ENCODE measurements at places on chromosomes 12 and 14. TPM values are rescaled to one million over a fixed set of nuclear protein-coding genes. Genes with fewer than 3 reads are reported as not detected.
A peak's percentile ranks its signal among the peaks of the same experiment; 100 is the strongest.

DNA sequence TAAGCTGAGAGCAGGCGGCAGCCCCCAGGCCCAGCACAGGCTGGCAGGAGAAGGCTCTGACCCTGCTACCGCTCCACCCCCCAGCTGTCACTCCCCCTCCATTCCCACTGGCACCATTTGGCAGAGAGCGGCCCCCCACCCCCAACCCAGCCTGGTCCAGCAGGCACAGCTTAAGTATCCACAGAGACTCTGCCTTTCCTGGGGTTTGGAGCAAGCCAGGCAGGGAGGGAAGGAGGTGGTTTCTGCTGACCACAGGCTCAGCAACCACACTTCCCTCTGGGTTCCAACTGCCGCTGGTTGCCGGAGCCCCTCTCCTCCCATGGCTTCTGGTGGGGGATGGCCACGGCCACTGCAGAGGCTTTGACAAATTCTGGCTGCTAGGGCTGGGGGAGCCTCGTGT is 30.5 kb upstream of the CCND2 start:
- no peak for DNase-seq

The KRT73 gene
- not detected for total RNA-seq

DNA sequence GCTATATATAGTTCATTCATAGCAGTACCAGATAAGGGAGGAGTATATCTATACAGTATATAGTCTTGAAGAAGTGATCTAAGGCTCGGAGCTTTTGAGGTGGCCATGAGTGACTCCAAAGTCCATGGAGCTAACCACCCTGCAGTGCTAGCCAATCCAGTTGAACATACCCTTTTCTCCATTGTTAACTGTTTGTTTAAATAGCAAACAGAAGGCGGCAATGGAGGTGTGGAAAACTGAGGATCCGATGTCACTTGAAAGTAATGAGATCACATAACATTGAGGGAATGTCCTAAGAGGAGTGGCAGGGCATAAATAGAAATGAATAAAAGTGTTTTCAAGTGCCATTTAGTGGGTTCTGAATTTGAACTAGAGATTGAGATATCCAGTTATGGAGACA is 12.4 kb upstream of the SNAPC1 start:
- DNase-seq: no peak

DNA sequence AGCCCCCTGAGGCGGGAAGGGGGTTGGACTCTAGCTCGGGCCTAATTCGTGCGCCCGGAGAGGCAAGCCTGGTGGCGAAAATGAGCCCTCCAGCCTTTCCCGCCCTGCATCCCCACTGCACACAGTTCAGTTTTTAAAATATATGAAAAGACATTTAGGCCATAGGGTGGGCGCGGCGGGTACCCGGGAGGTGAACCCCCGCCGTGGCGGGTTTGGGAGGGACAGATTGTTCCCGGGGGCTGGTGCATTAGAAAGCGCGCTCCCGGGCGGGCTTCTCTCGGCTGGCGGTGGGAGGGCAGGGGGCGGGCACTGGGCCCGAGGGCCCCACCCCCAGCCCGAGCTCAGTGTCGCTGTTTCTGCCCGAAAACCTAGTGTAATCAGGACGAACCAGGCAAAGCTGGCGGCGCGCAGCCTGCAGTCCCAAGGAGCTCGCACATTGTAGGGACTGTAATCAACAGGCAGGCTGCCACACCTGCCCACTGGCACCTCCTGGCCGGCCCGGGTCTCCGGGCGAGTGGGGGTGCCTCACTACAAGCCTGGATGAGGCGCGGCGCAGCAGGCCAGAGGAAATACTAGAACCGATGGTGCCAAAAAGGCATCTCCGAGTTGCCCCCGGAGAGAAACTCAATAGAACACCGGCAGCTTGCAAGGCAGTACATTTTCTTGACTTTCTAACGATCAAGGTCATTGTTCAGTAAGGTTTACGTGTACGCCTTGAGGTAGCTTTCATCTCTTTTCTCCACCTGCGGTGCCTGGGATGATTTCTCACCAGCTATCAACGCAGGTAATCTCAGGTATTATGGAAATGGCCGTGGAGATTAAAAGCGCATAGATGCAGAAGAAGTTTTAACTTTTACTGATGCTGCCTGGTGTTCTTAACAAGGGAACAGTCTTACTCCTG is 764 bp upstream of the SPTB start:
- peak; percentile 70 for DNase-seq

The GLS2 gene
- 0.72 TPM for total RNA-seq

- DNase-seq: no peak
Observed at GRCh38 chr14:100011628-100012325, 53.4 kb upstream of the EVL start.

DNA sequence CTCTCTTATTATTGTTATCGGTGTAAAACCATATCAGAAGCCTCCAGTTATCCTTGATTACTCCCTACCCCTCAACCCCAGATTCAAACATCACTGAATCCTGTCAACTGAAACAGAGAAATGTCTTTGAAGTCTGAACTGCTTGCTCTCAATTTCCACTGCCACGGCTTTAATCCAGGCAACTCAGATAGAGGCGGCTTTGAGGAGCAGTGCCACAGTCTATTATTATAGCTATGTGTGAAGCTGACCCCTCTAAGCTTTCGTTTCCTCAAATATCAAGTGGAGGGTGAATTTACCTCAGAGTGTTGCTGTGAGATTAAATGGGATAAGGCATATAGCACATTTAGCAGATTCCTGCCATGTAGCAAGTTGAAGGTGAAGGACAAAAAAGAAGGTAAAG is 49.0 kb upstream of the PDE3A start:
- peak; percentile 11 for DNase-seq

The NRXN3 gene
- 8.7 TPM for total RNA-seq

DNA sequence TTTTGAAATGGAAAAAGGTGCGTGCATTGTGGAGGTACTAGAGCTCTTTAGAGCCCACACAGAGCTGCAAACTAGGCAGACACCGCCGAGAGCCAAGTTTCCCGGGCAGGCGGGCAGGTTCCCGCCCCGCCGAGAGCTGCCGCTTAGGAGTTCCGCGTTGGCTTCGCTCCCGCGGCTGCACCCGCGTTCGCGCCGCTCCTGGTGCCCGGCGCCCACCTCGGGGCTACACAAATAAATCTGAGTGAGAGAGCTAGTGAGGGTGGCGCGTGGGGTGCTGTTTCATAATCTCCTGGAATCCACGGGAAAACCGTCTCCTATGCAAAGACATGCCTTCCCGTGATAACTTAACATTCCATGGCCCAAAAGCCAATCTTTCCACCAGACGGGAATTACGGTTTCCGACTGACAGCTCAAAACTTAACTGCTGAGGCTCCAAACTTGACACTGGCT is 645 bp downstream of the KITLG start:
- peak; percentile 62 for DNase-seq

GRCh38 chr12:127239781-127240180 is 1027.2 kb upstream of the TMEM132C start:
- no peak for DNase-seq

DNA sequence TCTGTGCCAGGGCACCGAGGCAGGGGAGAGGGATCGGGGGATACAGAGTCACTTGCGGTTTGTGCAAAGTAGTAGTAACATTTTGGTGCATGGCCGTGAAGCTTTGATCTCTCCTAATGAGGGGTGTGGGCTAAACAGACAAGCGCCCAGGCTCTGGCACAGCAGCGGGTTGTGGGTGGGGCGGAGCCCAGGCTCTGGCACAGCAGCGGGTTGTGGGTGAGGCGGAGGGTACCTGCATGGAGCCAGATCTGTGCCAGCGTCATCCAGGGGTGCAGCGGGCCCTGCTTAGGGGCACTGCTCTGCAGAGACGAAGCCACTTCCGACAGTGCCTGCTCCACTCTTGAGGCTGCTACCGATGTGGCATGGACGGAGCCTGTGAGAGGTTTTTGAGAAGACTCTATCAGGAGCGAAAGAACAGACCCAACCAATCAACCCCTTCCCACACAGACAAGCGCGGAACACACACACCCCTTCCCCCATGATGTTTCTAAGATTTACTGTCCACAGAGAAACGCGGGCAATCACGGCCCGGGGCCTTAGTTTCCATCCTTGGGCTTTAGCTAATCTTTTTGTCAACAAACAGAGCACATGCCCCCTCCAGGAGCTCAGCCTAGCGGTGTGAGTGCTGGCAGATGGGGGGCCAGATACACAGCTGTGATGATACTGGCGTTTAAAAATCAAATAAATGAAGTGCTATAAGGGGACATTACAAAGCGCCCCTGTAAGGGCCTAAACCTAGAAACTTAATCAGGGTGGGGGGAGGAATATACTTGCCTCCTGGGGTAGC is 196.6 kb downstream of the CALM1 start:
- DNase-seq: no peak

All from umbilical cord (tissue), 2 donors.